Substantia nigra (tissue), 51 donors: ENCODE measurements at places on chromosomes 2 and 18.
A peak's percentile ranks its signal among the peaks of the same experiment; 100 is the strongest.

DNA sequence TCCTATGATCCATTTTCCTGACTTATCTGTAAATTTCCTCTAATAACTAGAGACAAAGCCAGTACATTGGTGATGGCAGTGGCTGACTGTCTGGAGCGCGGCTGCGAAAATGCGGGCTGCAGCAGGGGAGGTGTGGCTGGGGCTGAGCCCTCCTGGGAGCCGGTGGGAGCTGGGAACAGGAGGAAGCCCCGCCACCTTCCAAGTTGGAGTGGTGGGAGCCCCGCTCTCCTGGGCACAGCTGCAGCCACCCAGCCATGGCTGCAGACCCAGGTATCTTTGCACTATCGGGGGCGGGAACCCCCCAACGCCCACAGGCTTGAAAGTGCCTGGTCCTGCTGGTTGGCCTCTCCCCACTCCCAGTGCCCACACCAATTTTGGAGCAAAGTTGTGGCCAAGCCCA, 633.0 kb upstream of the TMEFF2 start:
- DNase-seq = no peak

DNA sequence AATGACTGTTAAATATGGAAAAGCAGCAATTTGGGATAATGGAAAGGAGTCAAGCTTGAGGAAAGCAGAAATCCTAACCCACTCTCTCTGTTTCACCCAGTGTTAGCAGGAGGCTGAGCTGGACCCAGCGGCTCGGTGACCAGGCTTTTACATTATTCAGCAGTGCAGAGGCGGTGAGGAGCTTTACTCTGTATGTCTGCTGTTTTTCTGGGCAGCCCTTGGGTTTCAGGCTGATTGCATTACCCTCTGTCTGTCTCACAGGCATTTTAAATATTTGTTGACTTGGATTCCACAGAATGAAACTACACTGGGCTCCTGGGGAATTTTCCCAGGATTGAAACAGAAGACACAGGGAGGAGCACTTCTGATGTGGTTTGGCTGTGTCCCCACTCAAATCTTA, 368.0 kb downstream of the GALR1 start:
- DNase-seq = no peak

GRCh38 chr2:47460766-47461165, 57.8 kb downstream of the MSH2 start:
- no peak for DNase-seq

- DNase-seq = no peak
These were observed 28.9 kb upstream of the IL1RN start for GRCh38 chr2:113098532-113098931.

DNA sequence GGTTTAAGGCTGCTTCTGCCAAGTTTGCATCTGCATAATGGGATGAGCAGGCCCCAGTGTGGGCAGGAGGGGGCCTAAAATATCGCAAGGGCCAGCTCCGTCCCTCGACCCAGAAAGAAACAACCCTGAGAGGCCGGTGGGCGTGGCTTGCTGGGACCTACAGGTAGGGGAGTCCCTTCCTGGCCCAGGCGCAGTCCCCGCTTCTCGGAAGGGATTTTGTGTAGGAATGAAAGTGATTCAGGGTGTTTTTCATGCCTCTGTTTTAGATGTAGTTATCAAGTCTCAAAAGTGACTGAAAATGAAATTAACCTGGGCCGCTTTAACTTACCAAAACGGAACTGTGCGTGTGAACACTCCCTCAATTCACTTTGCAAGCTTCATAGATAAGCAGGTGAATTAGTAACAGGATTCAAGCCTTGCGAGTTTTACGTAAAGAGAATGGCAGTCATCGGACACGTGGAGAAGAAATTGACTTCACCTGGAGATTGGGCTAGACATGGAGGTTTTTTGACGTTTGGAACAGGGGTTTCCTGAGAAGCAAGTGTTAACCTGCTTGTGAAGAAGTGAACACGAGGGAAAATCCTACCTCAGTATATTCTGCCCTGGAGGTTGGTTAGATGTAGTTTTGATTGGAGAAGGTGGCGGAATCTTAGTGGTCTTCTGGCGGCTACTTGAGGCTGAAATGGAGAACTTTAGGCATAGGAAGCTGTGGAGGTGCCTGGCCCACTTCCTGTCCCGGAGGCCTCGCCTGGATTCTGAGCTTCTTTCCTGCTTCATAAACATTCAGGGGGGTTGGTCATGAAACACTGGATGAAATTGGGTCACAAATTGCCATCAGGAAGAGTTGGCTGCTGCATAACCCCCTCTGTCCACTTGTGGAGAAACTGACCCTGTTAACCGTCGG, 1.7 kb downstream of the NCK2 start:
- DNase-seq = no peak

DNA sequence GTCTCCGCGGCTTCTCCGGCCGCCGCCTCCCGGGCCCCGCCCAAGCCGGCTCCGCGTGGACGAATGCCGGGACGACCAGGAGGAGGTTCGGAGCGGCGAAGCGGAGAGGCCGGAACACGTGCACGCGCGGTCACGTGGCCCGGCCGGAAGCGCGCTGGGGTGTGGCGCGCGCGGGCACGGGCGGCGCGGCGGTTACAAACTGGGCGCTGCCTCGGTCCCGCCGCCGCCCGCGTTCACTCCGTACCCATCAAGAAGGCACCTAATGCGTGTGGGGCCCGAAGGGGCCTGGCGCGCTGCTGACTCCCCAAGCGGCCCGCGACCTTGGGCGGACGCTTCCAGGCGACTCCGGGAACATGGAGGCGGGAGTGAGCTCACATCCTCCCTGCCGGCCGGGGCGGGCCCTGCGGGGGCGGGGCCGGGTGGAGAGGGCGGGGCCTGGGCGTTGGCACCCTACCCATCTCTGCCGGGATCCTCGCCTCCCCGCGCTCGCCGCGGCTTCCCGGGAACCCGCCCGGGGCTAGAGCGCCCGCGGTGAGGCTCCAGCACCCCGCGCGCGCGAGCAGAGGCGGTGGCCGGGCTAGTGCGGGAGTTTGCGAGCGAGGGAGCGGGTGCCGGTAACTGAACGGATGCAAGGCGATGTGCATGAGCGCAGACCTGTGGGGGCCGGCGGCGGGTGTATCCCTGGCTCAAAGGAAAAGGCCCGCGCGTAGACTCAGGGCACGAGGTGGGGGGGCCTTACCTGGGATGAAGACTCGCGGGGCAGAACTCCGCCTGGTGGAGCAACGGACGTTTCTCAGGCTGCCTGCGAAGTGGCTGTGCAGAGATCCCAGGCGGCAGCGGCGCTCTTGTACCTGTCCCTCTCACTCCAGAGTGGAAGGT, at the start of gene TMEM185B:
Gene TMEM185B, minus strand, starts transcription at position 367 of the 879 bp plus-strand sequence. CDS start 424 bp downstream, outside the sequence.
- peak; percentile 84 for DNase-seq

DNA sequence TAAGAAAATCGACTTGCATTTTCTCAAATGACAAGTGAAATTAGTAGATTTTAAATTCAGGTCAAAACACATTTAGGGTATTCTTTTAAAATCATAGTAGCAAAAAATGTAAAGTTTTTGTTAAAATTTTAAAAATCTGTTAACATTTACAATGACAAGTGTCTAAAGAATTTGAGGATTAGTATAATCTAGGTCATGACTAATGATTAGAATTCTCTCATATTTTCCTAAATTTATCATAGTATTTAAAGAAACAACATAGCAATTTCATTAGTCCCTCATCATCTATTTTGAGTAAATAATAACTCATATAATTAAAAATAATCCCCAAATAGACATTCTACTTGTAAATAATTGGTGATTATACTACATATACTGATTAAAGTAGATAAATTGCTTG, 23.6 kb downstream of the THUMPD2 start:
- no peak for DNase-seq

DNA sequence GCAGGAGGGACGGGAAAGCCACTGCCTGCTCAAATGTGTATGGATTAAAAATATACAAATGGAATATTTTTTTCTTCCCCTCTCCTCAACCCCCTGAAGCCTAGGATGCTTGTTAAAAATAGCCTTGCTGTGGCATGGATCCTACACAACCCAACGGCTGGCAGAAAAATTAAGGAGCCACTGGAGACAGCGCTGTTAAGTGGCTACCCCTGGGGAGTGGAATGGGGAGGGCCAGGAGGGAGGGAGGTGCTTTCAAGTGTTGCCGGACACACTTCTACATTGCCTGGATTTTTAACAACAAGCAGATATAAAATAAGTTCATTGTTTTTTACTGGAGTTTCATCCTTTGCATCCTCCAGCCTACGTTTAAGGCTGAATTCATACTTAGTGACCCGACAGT, 66.6 kb downstream of the ZBTB7C start:
- DNase-seq = no peak

DNA sequence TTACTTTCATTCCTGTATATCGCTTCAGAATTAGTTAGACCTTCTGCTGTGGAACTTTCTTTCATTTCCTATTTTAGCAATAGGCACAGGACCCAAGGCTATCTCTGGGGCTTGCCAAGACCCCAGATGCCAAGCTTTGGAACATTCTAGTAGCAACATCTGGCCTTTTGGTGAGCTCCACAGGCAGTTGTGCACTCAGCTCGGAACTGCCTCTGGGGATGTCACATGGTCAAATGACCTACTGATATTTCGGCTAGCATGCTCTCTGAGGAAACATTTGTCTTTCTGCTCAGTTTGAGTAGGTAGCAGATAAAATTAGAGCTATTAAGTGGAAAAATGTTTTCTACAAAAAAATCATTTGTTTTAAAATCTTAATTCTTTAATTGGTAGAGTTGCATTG, 76.6 kb upstream of the ITGA4 start:
- no peak for DNase-seq

GRCh38 chr2:233449081-233449901, 95.0 kb downstream of the DGKD start:
- DNase-seq = peak; percentile 16

DNA sequence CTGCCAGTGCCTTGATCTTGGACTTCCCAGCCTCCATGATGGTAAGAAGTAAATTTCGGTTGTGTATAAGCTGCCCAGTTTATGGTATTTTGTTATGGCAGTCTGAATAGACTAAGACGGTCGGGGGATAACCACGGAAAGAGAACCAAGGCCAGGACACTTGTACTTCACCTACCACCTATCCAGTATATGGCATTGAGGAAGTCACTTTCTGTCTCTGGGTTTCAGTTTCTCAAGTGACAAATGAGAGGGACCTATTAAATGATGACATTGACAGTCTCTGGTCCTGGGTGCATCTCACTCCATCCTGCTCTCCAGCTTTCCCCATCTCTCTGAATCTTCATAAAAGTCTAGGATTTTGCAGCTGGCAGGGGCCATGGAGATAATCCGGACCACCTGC, 183.8 kb upstream of the MSH6 start:
- DNase-seq = no peak

DNA sequence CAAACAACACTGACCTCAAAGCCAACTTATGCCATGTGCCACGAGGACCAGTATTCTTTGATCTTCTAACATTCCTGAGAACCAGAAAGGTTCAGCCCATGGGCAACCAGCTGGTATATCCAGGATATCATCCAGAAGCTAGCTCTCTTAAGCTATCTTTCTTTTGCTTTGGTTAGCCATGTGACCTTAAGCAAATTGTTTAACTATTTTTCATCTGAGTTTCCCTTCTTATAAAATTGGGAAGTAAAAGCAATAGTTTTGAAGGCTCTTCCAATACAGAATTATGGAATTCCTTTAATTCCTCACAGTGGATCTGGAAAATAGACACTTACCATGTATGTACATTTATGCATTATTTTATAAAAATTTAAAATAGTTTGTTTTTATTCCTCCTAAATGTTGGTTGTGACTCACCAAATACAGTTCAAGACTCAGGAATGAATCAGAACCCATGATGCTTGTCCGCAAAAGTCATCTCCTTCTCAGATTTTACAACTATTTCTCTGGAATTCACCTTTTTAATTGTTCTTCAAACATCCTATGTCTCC, 435.7 kb downstream of the ZEB2 start:
- no peak for DNase-seq

GRCh38 chr18:54240629-54241107, 16.2 kb upstream of the MBD2 start:
- DNase-seq = no peak

DNA sequence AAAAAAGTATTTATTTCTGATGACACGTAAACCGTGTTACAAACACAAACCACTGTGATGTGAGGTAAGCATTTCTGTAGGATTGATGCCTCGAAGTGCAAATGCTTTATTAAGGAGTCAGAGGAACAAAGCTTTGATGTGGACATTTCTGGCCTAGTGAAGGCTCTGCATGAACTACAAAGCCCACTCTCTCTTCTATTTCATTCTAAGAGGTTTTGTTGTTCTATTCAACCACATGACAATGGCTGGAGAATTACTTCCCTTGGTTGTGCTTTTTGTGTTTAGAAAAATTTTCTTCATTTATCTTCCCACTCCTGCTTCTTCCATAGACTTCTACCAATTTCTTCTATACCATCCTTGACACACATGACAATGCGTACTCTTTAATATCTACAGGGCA, 125.7 kb upstream of the CCDC195 start:
- no peak for DNase-seq

GRCh38 chr2:210195101-210195852, 24.1 kb upstream of the KANSL1L start:
- DNase-seq = no peak

- no peak for DNase-seq
These were observed 483.5 kb upstream of the SLC8A1 start for GRCh38 chr2:40935349-40935748.
